Naive thymus-derived CD8-positive, alpha-beta T cell (primary cell): ENCODE measurements at places on chromosomes 3 and 15. TPM values are rescaled to one million over a fixed set of nuclear protein-coding genes. Genes with fewer than 3 reads are reported as not detected.

GRCh38 chr3:72998466-72998865 lies 1.9 kb downstream of the PPP4R2 start:
- no peak for DNase-seq
- H3K36me3 ChIP-seq: peaks cover 51% of the 10 kb centered on the region
- H3K27me3 ChIP-seq: no peaks in the 10 kb centered on the region
- H3K4me1 ChIP-seq: peaks cover 55% of the 10 kb centered on the region
- peak overlapping the region; percentile 75 for H3K4me3 ChIP-seq

DNA sequence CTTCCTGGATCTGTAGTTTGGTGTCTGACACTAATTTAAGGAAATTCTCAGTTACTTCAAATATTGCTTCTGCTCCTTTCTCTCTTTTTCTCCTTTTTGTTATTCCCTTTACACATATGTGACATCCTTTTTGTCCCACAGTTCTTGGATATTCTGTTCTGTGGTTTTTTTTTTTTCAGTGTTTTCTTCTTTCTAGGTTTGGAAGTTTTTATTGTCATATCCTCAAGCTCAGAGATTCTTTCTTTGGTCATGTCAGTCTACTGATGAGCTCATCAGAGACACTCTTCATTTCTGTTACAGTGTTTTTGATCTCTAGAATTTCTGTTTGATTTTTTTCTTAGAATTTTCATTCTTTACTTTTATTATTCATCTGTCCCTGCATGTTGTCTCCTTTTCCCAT lies 140.5 kb downstream of the SPATA16 start:
- H3K27me3 ChIP-seq: peaks cover 3% of the 10 kb centered on the region
- no peak for DNase-seq
- no peaks in the 10 kb centered on the region for H3K4me1 ChIP-seq
- H3K27ac ChIP-seq: no peak overlapping the region

- H3K4me3 ChIP-seq: peak overlapping the region; percentile 56
- H3K36me3 ChIP-seq: no peaks in the 10 kb centered on the region
Measured at GRCh38 chr3:177284383-177284881, 87.2 kb upstream of the TBL1XR1 start.

DNA sequence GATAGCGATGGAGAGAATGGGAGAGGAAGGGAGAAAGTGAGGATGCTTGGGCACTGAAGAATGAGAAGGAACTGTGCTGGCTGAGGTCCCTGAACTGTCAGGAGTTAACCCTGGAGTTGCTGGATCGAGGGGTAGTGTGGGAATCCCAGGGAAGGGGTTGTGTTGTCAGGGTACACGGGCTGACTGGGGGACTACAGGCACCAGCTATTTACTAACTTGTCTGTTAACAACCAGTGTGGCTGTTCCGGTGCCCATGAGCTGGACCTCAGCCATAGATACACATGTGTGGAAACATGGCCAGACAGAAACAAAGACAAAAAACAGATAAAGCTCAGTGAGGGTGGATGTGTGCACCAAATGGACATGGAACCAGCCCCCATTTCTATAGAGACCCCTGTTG lies 55.1 kb downstream of the GASK1A start:
- H3K27me3 ChIP-seq: no peaks in the 10 kb centered on the region
- no peak overlapping the region for H3K4me3 ChIP-seq
- no peaks in the 10 kb centered on the region for H3K36me3 ChIP-seq
- peaks cover 30% of the 10 kb centered on the region for H3K4me1 ChIP-seq
- no peak for DNase-seq

Gene CTXN2
- not detected for polyA plus RNA-seq

DNA sequence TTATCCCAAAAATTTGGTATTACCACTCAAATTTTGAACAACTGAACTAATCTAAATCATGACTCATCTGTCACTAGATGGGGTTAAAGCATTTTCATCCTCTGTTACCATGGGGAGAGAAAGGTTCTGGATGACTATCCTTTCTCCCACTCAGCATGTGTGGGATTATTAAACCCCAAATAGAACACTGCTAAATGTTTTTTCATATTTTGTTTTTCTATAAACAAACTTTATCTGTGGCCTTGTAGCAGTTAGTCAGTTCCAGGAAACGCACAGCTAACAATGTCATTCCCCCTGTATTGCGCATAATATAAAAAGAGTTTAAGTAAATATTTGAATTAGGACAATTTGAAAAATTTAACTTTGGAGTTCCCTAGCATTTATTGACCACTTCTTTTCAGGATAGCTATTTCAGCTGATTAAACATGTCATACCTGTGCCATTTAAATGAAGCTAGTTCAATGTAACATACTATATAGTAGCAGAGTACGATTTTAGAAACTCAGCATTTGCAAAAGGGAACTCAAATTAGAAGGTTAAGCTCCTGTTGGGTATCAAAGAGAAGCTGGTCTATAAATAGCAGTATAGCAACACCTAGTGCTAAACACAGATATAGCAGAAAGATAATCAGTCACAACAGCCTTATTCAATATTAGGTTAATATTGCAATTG lies 9.2 kb upstream of the TMEM212 start:
- H3K27ac ChIP-seq: no peak overlapping the region
- no peaks in the 10 kb centered on the region for H3K4me1 ChIP-seq
- DNase-seq: no peak

- no peak for DNase-seq
- no peaks in the 10 kb centered on the region for H3K4me1 ChIP-seq
- H3K36me3 ChIP-seq: no peaks in the 10 kb centered on the region
- no peak overlapping the region for H3K27ac ChIP-seq
- peaks cover 12% of the 10 kb centered on the region for H3K27me3 ChIP-seq
- H3K4me3 ChIP-seq: no peak overlapping the region
Measured at GRCh38 chr3:157585386-157585785, 82.2 kb upstream of the VEPH1 start.

DNA sequence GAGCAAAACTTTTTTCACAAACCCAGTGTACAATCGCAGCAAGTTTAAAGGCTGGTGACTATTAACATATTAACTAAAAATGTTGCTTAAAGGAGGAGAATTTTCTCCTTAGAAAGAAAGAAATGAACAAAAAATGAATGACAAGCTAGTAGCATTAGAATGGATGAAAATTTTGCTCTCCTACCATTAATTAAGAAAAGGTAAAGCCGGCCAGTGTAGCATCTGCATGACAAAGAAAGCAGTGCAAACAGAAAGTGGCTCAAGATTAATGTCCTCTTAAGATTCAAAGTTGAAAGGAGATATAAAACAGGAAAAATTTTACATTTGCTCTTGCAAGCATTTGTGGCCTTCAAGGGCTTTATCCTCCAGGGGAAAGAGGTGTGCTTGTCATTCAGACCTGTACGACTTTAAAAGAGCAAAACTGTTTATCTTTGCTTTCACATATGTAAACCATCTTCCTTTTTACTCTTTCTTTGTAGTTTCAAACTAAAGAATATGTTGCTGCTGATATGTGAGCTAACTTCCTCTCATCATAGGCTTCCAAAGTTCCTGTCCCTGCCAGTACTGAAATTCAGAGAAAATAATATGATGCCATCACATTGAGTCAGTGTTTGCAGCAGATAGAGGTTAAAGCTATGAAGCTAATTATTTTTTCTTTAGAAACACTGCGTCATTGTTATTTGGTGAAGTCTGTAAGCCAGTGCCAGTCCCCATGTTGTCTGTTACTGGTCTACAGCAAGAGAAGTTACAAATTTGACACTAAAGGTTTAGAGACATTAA lies 439.1 kb upstream of the GRM7 start:
- DNase-seq: no peak
- no peaks in the 10 kb centered on the region for H3K27me3 ChIP-seq
- no peak overlapping the region for H3K27ac ChIP-seq
- no peak overlapping the region for H3K4me3 ChIP-seq

DNA sequence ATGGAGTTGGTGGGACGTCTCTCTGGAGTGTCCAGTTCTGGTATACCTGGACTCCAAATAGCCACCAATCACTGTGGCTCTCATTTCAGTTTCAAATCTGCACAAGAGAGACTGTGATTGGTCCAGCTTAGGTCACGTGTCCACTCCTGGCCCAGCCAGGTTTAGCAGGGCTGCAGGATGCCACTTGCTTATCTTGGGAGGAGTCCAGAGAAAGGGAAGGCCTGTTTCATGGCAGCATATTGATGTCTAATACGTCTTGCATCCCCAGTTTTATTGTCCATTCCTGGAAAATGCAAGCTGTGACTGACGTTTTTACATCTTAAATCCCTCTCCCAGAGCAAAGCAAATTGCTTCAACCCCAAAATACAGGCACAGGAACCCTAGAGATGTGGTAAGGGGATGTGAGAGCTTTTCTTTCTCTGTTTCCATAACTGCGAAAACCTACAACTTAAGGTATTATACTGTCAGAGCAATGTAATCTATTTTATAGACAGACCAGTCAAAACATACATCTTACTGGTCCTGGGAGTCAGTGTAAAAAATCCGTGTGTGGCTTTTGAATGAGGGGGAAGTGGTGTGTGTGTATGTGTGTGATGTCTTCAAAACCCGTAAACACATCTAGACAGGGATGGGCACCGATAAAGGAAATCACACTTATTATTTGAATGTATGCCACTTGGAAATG lies 274.4 kb downstream of the TLE3 start:
- H3K36me3 ChIP-seq: no peaks in the 10 kb centered on the region
- no peaks in the 10 kb centered on the region for H3K4me1 ChIP-seq
- peaks cover 3% of the 10 kb centered on the region for H3K27me3 ChIP-seq
- no peak overlapping the region for H3K27ac ChIP-seq
- no peak overlapping the region for H3K4me3 ChIP-seq

DNA sequence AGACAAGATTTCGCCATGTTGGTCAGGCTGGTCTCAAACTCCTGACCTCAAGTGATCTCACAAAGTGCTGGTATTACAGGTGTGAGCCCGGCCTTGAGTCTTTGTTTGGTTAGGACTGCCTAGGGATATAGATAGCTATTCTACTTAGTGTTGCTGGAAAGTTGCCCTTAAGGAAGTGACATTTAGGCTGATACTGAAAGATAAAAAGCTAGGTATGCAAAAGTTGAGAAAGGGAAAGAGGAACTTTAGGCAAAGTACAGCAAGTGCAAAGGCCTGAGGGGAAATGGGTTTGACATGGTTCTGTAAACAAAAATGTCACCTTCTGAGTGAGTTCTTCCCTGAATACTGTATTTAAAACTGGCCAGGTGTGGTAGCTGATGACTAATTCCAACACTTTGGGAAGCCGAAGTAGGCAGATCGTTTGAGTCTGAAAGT lies 111.5 kb downstream of the ZNF609 start:
- H3K27ac ChIP-seq: peak overlapping the region; percentile 82
- H3K4me1 ChIP-seq: peaks cover 66% of the 10 kb centered on the region
- H3K36me3 ChIP-seq: peaks cover 21% of the 10 kb centered on the region
- DNase-seq: no peak
- peak overlapping the region; percentile 23 for H3K4me3 ChIP-seq
- no peaks in the 10 kb centered on the region for H3K27me3 ChIP-seq

GRCh38 chr3:12440927-12441714 lies 43.2 kb upstream of the TSEN2 start:
- H3K36me3 ChIP-seq: no peaks in the 10 kb centered on the region
- no peak overlapping the region for H3K4me3 ChIP-seq
- no peak for DNase-seq
- H3K27me3 ChIP-seq: peaks cover 7% of the 10 kb centered on the region
- no peak overlapping the region for H3K27ac ChIP-seq

Gene MDFIC2
- polyA plus RNA-seq: not detected
